AG04450 (cell line): ENCODE measurements at places on chromosomes 1 and 21.

DNA sequence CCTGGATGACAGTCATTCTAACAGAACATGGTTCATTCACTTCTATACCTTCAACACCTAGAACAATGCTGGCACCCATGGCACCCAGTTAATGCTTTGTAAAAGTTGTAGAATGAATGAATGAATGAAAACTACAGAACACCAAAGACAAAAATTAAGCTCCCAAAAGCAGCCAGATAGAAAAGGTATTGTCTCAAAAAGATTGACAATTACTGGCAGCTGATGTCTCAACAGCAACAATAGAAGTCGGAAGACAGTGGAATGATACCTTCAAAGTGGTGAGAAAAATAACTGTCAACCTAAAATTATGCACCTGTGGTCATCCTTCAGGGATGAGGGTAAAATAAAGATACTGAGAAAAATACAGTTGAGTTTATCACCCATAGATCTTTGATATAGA is 4.9 kb upstream of the C1orf167 start:
- no peak for DNase-seq

DNA sequence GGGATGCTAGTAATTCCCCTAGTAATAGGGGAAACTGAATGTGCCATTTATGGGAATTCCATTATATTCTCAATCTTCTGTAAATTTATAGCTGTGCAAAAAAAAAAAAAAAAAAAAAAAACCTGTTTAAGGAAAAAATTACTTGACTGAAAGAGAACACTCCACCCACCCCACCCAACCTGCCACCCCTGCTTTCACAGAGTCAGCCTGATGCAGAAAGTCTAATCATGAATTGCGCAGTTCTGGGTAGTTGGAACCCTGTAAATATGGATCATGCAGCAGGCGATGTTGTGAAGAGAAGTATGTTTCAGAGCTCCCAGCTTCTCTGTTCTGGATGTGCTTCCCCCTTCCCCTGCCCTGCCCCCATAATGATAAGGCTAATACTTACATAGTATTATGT is 19.6 kb upstream of the LAMC2 start:
- no peak for DNase-seq

- no peak for DNase-seq
Observed at GRCh38 chr1:38785285-38786039, 74.1 kb downstream of the RRAGC start.

DNA sequence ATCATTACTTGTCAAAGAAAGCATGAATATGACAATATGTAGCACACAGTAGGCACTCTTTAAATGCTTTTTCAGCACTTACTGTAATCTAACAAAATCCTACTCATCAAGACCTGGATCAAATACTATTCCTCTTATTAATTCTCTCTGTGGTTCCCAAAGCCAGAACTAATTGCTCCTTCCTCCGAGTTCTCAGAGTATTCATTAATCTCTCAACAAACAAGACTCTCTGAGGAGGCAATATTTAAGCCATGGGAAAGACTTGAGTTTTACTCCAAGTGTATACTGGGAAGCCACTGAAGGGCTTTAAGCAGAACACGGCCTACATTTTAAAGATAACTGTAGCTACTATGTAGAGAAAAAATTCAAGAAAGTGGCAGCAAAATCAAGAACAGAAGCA is 79.7 kb downstream of the ENAH start:
- no peak for DNase-seq

- no peak for DNase-seq
Observed at GRCh38 chr1:201282931-201283829, at the start of gene PKP1. Gene PKP1 (plus strand): TSS chr1:201283506. CDS start chr1:201283703, 197 bp downstream.

GRCh38 chr21:39326607-39327307 is 13.3 kb upstream of the BRWD1 start:
- DNase-seq = no peak

DNA sequence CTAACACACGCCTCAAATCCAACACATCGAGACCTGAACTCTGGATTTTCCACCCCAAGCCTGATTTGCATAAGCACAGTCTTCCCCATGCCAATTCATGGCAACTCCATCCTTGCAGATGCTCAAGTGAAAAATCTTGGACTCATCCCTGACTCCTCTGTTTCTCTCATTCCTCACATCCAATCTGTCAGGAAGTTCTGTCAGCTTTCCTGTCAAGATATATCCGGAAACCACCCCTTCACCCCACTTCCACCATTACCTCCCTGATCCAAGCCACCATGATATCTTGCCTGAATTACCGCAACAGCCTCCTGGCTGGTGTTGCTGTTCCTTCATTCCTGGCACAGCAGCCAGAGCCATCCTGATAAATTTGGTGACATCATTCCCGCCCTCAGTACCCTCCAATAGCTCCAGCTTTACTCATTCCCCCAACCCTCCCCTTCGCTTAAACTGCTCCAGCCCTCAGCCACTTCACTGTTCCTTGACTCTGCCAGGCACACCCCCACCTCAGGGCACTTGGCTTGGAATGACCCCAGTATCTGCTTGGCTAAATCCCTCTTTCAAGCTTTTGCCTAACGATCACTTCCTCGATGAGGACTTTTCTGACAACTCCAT is 17.4 kb downstream of the TCEA3 start:
- no peak for DNase-seq

- no peak for DNase-seq
Observed at GRCh38 chr21:32844653-32845436, 73.3 kb upstream of the PAXBP1 start.

DNA sequence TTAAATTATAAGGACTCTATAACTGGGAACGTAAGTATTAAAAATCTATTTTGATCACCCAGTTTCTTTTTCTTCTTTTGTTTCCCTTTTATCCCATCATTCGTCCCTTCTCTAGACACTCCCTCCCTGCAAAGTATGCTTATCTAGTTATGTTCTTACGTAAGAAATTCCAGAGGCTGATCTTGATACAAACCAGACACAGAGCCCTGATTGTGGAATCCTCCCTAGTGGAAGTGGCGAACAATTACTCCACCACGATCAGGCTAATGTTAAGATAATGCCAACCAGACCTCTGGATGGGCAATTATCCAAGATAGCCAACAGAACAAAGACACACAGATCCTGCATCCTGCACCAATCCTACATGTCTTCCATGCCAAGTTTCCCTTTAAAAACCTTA is 1557.4 kb downstream of the PLA2G4A start:
- no peak for DNase-seq

GRCh38 chr1:170377440-170377839 is 154.5 kb upstream of the GORAB start:
- DNase-seq = no peak

GRCh38 chr1:11749203-11749689 is 12.7 kb upstream of the C1orf167 start:
- DNase-seq = no peak

GRCh38 chr1:23784846-23785245 is 6.1 kb upstream of the LYPLA2 start:
- no peak for DNase-seq

DNA sequence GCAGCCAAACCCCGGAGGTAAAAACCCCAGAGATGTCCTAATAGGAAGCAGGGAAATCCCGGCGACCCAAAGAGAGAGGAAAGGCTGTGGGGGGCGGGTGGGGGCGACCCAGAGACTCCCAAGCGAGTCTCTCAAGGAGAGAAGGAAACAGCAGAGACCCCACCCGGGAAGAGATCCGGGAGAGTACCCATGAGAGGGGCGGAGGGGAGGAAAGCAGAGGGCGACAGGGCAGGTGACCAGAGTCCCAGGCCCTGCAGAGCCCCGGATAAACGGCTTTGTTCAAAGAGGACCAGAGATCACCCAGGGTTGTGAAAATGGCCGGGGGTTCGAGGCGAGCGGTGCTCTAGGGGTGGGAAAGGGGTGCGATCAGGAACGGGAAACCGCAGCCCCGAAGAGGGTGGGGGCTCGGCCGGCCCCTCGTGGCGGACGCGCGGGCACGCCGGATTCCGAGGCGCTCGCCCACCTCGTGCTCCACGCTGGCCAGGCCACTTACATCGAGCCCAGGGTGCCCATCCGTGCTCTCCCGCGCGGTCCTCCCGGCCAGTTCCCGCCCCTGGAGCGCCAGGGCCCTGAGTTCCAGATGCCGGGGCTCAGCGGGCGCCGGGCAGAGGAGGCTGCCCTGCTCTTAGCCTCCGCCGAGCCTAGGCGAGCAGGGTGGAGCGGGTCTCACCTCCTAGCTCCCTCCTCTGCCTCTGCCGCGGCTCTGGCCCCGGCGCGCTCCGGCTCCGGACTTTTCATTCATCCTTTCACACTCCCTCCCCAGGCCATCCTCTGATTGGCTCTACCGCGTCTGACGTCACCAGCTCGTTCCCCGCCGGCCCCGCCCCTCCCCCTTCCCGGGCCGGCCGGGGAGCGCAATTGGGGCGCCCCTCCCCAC is 52.3 kb downstream of the RHBG start:
- no peak for DNase-seq

DNA sequence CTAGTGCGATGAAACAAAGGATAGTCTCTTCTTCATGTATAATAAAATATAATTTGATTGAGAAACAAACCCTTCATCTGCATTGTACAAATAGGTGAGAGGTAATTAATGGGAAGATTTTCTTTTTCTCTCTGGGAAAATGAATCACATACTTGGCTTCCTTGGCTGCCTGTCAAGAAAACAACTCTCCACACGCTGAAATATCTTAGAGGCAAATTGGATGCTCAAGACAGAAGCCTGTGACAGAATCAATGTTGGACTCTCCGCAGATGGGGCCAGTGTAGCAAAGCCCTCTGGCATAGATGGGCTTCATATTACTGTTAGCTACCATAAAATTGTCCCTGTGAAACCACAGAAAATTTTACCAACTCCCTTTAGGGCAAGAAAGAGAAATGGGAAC is 186.6 kb downstream of the GRIK1 start:
- no peak for DNase-seq

- DNase-seq = no peak
Observed at GRCh38 chr1:182196897-182197870, 135.7 kb upstream of the ZNF648 start.

DNA sequence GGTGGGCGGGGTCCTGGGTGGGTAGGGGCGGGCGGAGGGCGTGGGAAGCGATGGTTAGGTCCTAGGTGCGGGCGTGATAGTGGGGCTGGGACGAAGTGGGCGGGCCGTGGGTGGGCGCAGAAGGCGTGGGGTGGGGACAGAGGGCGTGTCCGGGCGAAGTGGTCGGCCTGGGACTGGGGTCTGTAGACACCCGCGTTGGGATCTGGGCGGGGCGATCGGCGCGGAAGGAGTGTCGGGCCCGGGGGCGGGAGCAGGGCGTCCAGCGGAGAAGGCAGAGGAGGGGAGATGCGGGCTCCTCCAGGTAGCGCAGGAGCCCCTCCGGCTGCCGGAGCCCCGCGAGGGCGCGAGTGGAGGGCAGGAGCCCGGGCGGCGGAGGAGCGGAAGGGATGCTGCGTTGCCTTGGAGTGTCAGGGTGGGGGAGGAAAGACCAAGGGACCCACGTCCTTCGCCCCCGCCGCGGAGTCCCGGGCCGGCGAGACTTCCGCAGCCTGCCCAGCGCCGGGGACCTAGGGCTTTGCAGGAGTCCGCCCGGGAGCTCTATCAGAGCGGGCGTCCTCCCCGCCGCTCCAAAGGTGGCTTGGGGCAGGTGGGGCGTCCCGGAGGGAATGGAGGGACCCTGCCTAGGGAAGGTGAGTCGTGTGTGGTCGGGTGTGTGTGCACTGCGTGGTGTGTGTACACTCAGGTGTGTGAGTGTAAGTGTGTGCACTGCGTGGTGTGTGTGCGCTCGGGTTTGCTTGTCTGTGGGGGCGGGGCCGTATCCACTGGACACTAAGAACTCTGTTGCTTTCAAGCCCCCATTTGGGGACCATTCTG is 27.0 kb upstream of the PRSS38 start:
- DNase-seq = no peak

GRCh38 chr1:35592991-35593769 is 20.1 kb downstream of the TFAP2E start:
- no peak for DNase-seq

- DNase-seq = peak; percentile 33
Observed at GRCh38 chr1:162349635-162350330, 26.9 kb downstream of the SPATA46 start.

DNA sequence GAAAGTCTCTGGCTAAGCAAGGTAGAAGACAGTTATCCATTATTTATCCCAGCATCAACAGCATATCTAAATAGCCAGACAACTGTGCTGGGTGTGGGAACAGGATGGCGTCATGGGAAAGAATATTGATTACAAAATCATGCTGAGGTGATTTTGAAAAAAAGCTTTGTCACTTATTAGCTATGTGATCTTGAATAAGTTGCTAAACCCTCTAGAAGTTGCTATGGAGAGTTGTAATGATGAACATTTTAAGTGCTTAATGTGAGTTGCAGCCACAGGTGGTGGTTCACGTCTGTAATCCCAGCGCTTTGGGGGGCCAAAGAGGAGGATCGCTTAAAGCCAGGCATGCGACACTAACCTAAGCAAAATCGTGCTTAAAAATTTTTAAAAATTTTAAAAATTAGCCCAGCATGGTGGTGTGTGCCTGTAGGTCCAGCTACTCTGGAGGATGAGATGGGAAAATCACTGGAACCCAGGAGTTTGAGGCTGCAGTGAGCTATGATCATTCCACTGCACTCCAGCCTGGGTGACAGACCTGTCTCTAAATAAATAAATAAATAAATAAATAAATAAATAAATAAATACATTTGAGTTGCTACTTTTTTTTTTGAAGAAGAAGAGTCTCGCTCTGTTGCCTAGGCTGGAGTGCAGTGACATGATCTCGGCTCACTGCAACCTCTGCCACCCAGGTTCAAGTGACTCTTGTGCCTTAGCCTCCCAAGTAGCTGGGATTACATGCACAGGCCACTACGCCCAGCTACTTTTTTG is 33.6 kb downstream of the WNT2B start:
- DNase-seq = no peak

DNA sequence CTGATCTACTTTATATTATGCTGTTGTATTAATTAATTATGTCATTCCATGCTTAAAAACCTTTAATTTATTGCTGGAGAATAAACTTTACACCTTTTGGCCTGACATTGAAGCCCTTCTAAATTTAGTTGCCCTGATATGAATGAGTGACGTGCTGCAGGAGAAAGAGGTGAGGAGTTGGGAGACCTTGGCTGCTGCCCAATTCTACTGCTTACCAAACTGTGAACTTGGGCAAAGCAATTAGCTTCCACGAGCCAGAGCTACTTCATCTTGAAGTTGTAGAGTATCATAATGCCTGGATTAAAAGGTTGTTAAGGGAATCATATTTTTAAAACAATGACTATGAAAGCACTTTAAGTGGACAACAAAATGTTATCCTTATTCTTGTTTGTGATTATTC is 126.8 kb upstream of the DEPDC1 start:
- no peak for DNase-seq

DNA sequence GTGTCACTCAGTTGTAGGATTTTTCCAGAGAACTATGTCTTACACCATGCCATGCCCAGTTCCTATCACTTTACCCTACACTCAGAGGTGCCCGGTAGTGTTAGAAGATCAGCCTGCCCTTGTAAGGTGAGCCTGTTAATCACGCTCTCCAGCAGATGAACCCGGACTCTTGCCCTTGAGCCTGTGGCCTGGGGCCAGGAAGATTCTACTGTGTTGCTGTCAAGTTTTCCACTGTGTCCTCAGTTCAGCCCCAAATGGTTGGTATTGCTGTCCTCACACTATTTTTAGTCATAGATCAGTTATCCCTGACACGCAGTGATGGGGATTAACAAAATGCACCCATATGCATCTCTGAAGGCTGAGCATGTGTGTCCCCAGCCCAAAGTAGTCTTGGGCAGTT is 105.0 kb upstream of the SPAG17 start:
- no peak for DNase-seq
